ENCODE measurements at places on chromosomes 4 and X.

- no peak for DNase-seq
These were observed 36.2 kb downstream of the ZFP42 start for GRCh38 chr4:188031751-188032150.

DNA sequence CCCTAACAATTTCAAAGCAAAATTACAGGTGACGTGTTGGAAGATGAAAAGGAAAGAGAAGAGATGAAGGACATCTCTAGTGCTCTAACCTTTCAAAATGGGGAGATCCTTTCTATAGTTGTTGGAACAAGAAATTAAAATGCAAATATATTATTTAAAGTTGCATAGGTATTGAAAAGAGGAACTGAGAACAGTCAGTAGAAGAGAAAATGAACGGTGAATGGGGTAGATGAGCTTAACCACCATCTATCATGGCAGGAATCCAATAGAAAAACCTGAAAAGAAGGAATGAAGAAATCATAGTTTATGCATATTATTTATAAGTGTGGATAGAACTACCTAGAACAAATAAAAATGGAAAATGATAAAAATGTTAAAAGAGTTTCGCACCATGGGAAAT is 42.0 kb downstream of the ANXA5 start:
- DNase-seq = no peak

DNA sequence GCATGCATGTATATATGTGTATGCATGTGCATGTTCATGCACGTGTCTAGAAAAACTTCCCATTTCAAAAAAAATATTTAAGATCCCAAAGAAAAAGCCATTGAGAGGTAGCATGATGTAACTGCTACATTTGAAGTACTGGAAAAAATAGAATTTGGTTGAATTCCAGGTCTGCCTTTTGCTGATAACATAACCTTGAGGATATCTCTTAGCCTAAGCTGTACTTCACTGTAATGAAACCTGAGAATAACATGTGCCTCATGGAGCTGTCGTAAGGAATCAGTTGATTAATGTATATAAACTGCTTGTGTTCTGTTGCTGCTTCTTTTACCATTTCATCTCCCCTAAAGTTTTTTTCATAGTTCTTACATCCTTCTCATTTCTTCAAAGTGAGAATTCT is 351.8 kb downstream of the GRIA2 start:
- no peak for DNase-seq

- no peak for DNase-seq
These were observed 197.0 kb downstream of the BCOR start for GRCh38 chrX:39900777-39901170.

DNA sequence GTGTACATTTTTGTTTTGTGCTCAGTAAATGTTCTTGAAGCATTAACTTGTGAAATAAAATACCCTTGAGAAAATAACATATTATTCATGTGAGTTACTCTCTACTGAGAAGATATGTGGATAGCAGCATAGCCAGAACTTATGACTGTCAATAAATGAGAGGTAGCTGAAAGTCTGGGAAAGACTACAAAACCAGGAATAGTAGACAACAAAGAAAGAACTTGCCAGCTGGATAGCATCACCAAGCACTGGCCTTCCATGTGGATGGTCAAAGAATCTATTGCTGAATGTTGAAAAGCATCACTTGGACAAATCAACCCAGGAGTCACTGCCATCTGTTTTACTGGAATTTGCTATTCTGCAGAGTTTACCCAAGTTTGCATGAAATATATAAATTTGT is 650.0 kb upstream of the HTR2C start:
- no peak for DNase-seq

DNA sequence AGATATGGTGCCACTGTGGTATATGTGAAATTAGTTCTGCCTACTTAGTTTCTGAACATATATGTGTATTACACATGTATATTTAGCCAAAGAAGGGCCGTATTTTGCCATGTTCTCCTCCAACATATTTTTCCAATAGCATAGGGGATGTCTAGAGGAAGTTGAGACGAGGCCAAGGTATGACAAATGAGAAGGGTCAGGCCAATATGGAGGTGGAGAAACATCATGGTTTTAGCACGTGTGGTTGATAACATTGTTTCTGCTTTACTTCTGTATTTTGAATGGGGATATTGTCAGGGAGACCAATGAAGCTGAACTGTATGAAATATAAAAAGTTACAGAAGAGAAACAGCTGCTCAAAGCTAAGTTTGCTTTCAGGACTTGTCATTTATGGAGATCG is 246.7 kb upstream of the TLL1 start:
- no peak for DNase-seq

Data from kidney tubule cell (primary cell).